Activated T-helper 2 cell treated with anti-CD3 and anti-CD28 coated beads, Interferon-gamma antibody, Interleukin-2, Interleukin-4, amounts not matched to agents 10 μg/mL and 5 μg/mL and 100 μg/mL, durations not matched to agents 14 hours and 24 hours and 36 hours (primary cell): ENCODE measurements at places on chromosomes 2 and 18. TPM values are rescaled to one million over a fixed set of nuclear protein-coding genes. Genes with fewer than 3 reads are reported as not detected.

Gene ITGB6
- total RNA-seq, result not detected in 2 replicates

- DNase-seq, result no peak
Observed at GRCh38 chr2:12173271-12173942, 427.0 kb downstream of the LPIN1 start.

Gene POTEF
- not detected in 2 replicates for total RNA-seq

DNA sequence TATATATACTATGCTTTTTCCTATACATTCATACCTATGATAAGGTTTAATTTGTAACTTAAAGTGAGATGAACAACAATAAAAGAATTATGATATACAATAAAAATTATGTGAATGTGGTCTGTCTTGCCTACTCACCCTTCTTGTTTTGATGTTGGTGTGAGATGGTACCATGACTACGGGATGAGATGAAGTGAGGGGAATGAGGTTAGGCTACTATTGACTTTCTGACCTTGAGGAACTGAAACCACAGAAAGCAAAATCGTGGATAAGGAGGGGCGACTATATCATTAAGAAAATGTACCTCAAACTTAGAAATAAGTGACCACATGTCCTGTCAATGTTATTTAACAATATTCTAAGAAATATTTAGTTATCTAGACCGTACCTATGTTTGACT, 103.9 kb upstream of the PPP1CB start:
- DNase-seq, result no peak

- DNase-seq, result peak; percentile 40
Observed at GRCh38 chr2:55010149-55010591, 40.1 kb downstream of the RTN4 start.

Gene MOB1A
- 208 and 215 TPM in 2 replicates for total RNA-seq

Gene LDAH
- 34.7 and 35.9 TPM in 2 replicates for total RNA-seq

Gene LDLRAD4
- 30.5 and 32.7 TPM in 2 replicates for total RNA-seq

Gene MAP3K20
- total RNA-seq, result 26.5 and 26.8 TPM in 2 replicates

GRCh38 chr2:129554373-129554772, 425.1 kb upstream of the RAB6C start:
- no peak for DNase-seq

GRCh38 chr2:200756618-200757321, 54.9 kb upstream of the BZW1 start:
- DNase-seq, result no peak

DNA sequence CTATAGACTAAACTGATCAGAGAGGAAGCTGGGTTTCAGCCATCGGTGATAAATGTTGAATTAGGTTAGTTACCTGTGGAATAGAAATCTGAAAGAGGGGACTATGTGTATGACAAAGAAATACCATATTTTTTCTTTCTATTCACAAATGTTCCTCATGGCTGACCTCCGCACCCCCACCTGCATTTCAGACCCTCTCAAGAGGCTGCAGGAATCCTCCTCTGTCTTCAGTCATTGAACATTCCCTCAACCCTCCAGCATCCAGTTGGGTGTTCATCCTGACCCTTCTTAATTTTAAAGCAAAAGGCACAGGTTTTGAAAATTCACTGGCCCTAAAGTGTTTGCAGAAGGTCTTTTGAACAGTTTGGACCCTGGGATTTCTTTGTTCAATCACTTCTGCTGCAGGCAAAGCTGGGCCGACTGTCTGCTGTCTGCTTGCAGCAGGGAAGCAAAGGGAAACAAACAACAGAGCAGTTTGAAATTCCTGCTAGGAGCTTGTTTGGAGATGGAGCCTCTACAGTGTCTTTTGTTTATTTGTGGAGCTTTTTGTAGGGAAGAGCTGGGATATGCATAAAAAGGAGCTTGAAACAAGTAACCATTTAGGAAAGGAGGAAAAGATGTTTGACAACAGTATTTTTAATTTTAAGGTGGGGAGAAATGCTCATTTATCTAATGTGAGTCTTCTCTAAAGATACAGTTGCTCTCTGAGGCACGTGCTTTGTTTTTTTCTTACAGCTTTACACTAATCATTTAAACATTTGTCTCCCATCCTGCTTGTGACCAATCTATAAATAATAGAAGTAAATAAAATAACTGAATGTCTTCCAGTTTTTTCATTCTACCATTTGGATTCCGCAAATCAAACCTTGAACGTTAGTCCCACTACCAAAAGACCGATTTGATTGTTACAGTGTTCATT, 213.3 kb upstream of the MMADHC start:
- no peak for DNase-seq

Gene TM4SF20
- total RNA-seq, result not detected in 2 replicates

GRCh38 chr2:234976479-234977227, 24.8 kb downstream of the SH3BP4 start:
- DNase-seq, result no peak
